ENCODE measurements at places on chromosomes 1 and 21. TPM values are rescaled to one million over a fixed set of nuclear protein-coding genes. Genes with fewer than 3 reads are reported as not detected.
A peak's percentile ranks its signal among the peaks of the same experiment; 100 is the strongest.

The SLC45A1 gene
- 0.08 TPM for total RNA-seq

DNA sequence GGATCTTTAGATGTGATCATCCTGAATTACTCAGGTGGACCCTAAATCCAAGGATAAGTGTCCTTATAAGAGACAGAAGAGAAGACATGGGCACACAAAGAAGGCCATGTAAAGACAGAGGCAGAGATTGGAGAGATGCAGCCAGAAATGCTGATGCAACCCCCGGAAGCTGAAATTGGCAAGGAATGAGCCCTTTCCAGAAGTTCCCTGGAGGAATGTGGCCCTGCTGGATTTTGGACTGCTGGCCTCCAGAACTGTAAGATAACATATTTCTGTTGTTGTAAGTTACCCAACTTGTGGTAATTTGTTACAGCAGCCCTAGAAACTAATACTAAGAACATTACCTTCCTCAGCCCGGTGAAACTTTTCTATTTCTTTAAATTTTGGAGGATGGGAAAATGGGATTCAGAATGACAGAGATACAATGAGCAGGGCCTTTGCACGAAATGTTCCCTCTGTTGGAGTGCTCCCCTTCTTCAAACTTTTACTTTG lies 11.2 kb upstream of the PLPP3 start:
- no peak for DNase-seq

GRCh38 chr21:34642211-34643075 lies 26.4 kb upstream of the CLIC6 start:
- DNase-seq, result no peak

The TMPRSS2 gene
- total RNA-seq, result 32.0 TPM

DNA sequence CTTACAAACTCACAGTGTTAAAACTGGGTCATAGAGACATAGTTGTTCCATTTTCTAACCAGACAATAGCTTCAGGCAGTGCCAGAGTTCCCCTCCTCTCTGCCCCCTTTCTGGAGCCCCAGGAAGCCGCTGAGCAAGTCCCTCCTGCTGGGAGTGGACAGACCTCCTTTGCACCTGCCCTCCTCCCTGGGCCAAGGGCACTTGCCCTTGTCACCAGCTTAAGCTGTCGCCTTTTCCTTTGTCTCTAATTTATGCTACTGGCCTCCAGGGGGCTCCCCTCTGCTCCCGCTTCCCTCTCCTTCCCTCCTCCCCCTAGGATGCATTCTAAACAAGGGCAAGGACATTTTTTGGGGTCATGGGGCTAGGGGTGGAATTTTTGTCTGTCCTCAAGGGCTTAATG lies 182.4 kb downstream of the MIS18A start:
- DNase-seq, result peak; percentile 63

The LRRC53 gene
- not detected for total RNA-seq

DNA sequence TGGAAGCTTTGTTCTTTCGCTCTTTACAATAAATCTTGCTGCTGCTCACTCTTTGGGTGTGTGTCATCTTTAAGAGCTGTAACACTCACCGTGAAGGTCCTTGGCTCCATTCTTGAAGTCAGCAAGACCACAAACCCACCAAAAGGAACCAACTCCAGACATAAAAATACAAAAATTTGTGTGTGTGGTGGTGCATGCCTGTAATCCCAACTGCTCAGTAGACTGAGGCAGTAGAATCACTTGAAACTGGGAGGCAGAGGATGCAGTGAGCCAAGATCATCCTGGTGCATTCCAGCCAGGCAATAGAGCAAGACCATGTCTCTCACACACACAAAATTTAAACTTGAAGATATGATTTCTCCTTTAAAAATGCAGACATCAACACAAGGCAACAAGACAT lies 1431.7 kb upstream of the B3GALT2 start:
- DNase-seq, result no peak

GRCh38 chr1:92502247-92502646 lies 15.5 kb upstream of the GFI1 start:
- DNase-seq, result no peak

The KIAA1614 gene
- 1.1 TPM for total RNA-seq
